ENCODE measurements at places on chromosomes 13 and 19.

- DNase-seq = no peak
Measured at GRCh38 chr13:37944081-37944868, 74.7 kb upstream of the TRPC4 start.

DNA sequence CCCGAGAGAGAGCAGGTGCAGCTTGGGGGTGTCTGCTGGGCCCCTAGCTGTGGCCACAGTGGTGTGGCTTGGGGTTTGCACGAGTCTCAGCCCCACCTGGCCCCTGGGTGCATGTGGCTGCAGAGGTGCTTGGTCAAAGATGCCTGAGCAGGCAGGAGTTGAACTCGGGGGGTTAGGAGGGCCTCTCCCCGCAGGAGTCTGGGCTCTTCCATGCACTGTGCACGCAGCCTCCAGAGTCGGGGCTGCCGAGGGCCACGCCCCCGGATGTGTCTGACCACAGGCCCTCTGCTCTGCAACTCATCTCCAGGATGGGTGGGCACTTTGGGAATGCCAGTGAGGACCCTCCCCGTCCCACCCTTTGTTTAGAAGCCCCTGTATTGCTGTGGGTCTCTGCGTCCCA lies 91.5 kb upstream of the MCF2L start:
- no peak for DNase-seq

DNA sequence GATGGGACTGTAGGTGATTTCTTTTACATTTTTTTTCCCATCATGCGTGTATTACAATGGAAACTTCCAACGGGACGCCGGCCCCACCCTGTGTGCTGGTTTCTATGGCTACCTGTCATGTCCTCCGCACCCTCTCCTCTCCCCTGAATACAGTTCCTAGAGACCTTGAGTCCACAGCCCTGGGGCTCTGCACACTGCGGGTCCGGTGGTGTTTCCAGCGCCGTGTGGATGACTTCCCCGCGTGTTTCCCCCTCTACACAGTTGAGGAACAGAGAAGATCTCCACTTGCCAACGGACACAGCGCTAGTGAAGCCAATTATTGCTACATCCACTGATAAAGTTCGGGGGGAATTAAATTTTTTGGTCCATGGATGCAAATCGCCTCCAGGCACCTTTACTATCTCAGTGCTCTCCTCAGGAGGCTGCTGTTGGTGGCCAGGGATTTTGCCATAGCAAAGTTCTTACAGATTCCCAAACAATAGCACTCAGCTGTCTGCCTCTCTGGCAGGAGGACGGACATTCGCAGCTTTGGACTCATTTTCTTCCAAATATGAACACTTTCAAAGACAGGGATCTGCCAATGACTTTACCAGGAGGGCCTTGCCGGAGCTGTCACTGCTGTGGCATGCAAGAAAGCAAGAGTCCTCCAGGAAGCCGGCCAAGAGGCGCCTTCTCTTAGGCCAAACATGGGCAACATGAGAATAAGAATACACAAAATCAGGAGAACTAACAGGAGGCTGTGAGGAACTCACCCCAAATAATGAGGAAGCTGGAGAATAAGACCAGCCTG lies 39.3 kb upstream of the GAS6 start:
- no peak for DNase-seq

DNA sequence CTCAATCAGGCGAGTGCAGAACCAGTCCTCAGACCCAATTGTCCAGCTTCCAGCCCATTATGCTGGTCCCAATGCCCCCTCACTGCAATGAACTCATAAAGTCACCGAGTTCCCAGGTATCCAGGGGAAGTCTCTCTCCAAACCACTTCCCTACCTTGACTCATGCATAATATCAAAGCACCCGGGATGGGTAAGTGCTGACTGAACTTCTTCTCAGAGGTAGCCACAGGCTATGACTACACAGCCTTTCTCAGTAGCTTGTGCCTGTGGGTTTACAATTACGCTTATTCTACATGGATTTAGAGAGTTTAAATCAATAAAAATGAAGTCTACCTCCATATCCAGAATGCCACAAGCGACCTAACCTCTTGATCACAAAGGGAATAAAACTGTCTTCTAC lies 1.7 kb upstream of the C13orf42 start:
- DNase-seq = no peak
